ENCODE measurements at places on chromosomes 6 and 20.

DNA sequence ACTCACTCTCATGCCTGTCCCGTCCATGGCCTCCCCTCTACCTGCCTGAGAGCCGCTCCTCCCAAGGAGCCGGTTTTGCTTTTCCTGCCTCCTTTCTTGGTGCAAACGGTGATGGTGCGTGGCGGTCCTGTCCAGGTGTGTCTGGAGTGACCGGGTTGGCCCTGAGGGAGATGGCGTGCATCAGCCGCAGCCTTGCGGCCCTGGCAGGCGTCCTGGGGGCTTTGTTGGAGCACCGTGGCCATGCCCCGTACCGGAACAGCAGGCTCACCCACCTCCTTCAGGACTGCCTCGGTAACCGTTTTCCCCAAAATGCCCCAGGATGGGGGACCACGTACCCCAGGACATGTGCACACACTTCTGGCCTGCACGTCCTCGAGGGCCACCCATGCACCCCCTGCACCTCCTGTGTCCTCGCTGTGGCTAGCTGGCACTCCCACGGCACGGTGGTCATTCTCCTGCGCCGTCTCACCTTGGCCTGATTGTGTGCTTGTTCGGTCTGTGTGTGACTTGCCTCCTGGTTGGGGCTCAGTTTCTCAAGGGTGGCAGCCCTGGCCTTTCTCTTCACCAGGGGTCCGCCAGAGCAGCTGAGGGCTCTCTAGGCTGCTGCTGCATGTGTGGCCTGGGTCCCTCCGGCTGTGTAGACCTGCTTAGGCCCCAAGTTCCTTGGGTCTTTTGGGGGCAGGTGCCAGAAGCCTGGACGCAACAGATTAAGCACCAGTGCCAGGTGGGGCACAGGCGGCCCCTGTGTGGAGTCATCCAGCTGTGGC, 36.4 kb downstream of the FRMD1 start:
- no peak for DNase-seq

GRCh38 chr20:967796-968742, 34.0 kb downstream of the RSPO4 start:
- DNase-seq: peak; percentile 71

- DNase-seq: no peak
Observed at GRCh38 chr6:106488494-106489370, 128.2 kb downstream of the CRYBG1 start.

DNA sequence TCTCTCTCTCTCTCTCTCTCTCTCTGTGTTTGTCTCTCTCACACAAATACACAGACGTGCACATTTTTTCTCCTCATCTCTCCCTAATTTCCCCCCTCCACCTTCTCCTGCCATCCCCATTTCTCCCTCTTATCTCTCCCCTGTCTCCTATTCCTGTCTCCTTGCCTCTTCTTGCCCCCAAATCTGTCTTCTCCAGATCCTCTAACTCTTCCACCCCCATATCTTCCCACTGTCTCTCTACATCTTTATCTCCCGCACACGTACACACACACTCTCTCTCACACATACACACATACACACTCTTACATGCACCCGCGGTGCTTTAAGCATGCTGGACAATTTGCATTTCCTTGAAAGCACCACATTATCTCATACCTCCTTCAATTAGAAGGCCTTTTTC, 15.9 kb downstream of the KIZ start:
- no peak for DNase-seq

- no peak for DNase-seq
Observed at GRCh38 chr20:63950701-63951397, 5.4 kb downstream of the UCKL1 start.

- DNase-seq: no peak
Observed at GRCh38 chr6:1016329-1017302, 295.3 kb upstream of the FOXQ1 start.

- DNase-seq: no peak
Observed at GRCh38 chr6:169960886-169961611, 209.6 kb downstream of the ERMARD start.

DNA sequence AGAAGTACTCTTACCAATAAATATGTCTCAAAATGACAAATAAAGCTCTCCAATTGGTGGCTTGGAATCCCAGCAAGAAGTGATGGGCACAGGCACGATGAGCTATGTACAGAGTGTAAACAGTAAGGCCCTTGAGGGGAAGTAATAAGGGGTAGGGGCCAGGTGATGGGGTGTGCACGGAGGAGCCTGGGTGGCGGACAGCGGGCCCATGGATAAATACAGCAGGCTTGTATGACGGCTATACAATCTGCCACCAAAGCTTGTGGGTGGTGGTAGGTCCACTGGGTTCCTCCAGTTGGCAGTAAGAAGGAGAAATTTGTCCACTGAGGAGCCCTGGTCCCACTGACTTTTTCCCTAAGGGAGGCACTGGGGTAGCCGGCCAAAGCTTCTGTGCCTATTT, 205.4 kb upstream of the RNF24 start:
- DNase-seq: no peak

- no peak for DNase-seq
Observed at GRCh38 chr20:19375395-19375794, 163.0 kb downstream of the SLC24A3 start.

DNA sequence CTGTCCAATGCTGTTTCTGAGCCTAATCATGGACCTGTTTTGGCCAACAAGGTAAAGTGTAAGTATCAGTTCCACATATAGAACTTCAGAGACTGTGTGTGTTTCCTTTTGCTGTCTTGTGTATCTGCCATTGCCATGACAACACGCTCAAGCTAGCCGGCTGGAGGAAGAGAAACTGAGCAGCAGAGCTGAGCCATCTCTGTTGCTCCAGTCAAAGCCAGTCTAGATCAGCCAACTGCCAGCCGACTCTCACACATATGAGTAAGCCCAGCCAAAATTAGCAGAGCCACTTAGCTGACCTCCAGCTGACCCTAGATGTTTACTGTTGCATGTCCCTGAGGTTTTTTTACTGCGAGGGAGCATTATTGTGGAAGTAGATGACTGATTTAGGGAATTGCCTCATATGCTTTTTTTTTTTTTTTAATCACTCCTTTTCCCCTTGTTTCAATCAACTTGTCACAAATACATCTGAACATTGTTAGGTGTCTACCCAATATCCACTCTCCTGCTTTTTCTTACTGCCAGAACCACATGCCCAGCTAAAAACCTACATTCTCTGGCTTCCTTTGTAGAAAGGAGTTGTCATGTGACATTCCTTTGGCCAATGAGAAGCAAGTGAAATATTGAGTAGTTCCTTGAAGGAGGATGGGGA, 304.3 kb upstream of the SUPT3H start:
- no peak for DNase-seq

DNA sequence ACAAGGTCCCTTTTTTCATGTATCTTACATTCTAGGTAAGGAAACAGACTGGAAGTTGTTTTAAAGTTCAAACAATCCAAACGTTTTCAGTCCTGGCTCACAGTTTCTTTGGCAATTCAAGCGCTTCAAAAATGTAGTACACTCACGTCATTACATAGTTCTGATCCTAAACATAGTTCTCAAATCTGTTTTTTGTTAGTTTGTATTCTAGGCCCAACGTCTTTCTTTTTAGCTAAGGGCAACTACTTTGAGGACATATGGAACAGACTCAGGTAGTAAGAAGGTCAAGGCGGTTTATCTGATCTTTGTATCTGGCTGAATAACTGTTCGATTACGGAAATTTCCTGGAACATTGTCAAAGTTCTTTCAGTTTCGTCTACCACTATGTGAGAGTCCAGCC, 36.9 kb upstream of the PLCB4 start:
- no peak for DNase-seq

GRCh38 chr6:148200293-148200692, 142.3 kb upstream of the SASH1 start:
- DNase-seq: no peak

DNA sequence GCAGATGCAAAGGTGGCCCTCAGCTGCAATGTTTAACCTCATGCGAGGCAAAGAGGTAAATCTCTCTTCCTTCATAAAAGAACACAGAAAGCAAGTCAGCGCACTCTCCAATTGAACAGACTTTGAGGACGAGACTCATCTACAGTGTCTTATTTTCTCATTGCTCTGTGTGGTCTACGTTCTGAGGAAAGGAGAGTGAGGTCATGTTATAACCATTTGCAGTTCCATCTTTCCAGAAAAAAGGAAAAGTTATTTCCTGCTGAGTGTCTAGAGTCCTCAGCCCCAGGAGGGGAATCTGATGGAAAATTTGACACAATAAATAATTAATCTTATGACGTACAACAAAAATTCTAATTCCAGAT, 35.6 kb upstream of the THBS2 start:
- no peak for DNase-seq

DNA sequence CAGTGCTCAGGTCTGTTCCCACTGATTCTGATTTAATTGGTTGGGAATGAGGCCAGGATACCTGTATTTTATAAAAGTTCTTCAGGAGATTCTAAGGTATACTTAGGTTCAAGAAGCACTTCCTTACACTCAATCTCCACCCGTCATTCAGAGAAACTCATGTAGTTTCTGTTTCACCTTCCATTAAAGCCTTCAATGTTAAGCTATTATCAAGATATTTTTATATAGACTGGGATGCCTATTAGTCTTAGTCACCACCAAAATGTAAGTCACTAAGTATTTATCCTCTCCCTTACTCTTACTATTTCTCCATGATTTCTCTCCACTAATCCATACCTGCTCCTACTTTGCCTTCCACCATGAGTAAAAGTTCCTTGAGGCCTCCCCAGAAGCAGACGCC, 38.1 kb upstream of the GCLC start:
- DNase-seq: no peak

- no peak for DNase-seq
Observed at GRCh38 chr6:80647156-80647555, 540.7 kb downstream of the BCKDHB start.

GRCh38 chr6:130118236-130118635, 99.9 kb downstream of the L3MBTL3 start:
- no peak for DNase-seq

GRCh38 chr20:23309781-23310180, 40.8 kb upstream of the NXT1 start:
- no peak for DNase-seq

DNA sequence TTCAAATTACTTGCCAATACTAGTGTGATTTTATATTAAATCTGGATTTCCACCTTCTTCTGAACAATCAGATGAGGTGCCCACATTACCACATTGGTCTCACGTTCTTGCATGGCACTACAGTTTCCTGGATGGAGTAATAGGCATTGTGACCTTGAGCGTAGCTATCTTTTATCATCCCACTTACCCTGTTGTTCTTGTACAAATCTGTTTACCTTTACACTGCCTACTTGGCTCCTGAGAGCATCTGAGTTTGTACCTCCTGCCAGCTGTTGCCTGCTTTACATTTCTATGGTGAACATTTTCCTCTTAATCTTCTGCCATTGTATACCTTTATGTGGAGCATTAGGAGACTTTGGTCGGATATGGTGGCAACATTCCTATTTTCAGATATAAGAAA, 90.7 kb downstream of the AKAP7 start:
- no peak for DNase-seq

DNA sequence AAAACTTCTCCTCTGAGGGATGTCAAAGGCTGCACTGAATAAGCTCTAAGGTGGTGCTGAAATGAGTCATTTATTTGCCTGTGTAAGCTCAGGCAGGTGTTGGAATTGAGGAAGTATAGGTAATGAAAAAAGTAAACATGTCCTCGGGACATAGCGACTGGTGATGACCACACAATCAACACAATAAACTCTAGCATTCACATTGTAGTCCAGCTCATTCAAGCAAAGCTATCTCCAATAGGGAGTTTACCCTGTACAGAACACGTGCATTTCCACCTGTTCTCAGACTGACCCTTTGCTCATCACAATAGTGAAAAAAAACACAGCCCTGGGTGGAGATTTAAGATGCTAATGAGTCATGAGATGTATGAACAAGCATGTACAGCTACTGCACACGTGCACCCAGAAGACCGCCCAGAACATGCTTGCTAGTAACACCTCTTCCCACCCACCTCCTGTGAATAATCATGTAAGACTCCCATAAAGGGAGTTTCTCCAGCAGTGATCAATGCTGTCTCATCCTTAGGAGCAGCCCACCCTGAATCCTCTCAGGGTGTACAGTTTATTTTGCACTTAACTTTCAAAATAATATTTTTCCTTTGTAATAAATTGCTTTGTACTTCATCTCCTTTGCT, 33.0 kb upstream of the POU5F1 start:
- DNase-seq: peak; percentile 69

All from SW 1271 (cell line).